Amygdala (tissue), 56 donors: ENCODE measurements at places on chromosomes 2 and 18.

DNA sequence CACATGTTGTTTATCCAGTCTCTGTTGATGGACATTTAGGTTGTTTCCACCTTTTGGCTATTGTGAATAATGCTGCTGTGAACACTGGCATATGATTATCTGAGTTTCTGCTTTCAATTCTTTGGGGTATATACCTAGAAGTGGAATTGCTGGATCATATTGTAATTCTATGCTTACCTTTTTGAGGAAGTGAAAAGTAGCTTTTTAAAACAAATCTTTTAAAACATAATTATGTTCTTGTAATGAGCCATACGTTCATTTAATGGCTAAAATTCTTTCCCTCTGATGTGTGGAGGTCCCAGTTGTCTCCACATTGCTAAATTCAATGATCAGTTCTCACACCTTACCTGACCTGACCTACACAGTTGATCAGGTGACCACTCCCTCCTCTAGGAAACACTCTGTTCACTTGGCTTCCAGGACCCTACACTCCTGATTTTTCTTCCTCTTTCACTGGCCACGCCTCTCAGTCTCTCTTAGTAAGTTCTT lies 27.8 kb upstream of the SERTAD2 start:
- DNase-seq = no peak

DNA sequence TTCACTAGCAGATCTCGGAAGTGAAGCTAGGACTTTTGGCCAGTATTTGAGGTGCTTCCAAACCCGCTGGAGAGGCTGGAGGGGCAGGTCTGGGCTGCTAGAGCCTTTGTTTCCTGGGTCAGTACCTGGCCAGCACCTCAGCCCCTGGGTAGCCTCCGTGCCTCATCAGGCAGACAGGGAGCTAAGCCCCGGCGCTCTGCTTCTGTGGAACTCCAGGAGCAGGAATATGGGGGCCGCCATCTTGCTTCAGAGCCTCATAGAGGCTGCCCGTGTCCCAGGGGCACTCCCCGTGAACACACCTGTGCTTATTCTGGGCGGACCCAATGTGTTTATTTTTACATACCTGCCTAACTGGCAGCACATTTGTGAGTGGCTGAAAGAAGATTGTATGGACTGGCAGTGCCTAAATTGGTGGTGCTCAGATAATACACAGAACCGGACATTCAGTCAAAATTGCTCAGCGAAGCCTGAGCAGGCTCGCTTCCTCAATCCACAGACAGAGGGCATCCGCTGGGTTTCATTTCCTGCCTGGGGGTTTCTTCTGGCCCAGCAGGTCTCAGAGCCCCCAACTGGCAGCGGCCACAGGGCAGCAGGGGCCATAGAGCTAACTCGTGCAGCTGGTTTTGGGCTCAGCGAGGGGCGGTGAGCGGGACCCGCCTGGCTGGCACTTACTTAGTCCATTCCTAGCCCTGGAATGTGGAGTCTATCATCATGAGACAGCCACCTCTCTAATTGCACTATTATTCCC lies 176.8 kb upstream of the ALKAL2 start:
- no peak for DNase-seq

DNA sequence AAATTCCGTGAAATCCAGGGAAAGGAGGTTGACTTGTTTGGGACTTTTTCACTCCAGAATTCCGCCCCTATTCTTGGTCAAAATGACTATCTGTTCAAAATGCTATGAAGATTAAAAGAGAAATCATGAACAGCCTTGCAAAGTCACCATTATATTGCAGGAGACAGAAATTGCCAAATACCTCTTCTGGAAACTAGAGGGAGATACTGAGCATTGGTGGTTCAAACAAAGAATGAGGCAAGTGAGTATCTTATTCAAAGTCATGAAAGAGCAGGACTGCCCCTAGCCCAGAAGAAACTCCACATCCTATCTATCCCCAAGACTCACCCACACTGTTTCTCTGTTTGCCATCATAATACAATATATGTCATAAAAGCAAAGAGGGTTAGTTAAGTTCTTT lies 862.3 kb upstream of the POU3F3 start:
- no peak for DNase-seq

DNA sequence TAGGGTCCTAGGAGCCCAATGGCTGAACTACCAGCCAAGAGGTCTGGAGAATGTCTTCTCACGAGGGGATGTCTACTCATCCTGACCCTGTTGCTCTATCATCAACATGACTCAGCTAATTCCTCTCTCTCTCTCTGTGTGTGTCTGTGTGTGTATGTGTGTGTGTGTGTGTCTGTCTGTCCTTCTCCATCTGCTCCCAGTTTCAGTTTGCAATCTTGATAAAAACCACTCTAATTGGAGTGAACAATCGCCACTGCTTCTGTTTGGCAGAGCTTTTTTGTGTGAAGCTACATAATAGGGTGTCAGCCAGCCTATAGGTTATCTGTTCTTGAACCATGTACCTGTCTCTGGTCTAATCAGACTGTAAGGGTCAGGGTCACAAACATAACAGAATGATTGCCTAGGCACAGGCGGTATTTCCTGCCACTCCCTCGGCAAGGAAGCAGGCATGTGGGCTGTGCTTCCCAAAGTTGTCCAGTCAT lies 219.8 kb downstream of the SH3BP4 start:
- DNase-seq = no peak

DNA sequence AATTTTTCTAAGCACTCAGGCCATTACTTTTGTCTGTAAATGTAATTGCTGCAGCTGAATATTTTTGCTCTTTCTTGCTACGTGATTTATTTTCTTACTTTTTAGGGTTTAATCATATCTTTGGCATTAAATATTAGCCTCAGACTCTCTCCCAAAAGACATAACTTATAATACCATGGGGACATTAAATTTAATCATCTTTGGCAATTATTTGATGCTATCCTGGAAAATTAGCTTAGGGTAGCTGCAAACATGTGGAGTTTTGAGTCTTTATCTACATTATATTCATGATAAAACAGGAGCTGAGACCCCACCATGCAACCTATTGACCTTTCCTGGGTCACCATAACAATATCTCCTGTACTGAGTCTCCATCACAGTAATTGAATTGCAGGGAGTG lies 59.1 kb upstream of the EDAR start:
- no peak for DNase-seq

GRCh38 chr18:50195689-50196088 lies 742 bp upstream of the MYO5B start:
- DNase-seq = no peak

GRCh38 chr18:74110149-74110548 lies 37.5 kb downstream of the FBXO15 start:
- DNase-seq = no peak

GRCh38 chr2:173058673-173059072 lies 17.0 kb upstream of the MAP3K20 start:
- no peak for DNase-seq
